ENCODE measurements at places on chromosomes 11 and 22.

- DNase-seq = no peak
Observed at GRCh38 chr22:46500201-46500600, 37.2 kb downstream of the CELSR1 start.

DNA sequence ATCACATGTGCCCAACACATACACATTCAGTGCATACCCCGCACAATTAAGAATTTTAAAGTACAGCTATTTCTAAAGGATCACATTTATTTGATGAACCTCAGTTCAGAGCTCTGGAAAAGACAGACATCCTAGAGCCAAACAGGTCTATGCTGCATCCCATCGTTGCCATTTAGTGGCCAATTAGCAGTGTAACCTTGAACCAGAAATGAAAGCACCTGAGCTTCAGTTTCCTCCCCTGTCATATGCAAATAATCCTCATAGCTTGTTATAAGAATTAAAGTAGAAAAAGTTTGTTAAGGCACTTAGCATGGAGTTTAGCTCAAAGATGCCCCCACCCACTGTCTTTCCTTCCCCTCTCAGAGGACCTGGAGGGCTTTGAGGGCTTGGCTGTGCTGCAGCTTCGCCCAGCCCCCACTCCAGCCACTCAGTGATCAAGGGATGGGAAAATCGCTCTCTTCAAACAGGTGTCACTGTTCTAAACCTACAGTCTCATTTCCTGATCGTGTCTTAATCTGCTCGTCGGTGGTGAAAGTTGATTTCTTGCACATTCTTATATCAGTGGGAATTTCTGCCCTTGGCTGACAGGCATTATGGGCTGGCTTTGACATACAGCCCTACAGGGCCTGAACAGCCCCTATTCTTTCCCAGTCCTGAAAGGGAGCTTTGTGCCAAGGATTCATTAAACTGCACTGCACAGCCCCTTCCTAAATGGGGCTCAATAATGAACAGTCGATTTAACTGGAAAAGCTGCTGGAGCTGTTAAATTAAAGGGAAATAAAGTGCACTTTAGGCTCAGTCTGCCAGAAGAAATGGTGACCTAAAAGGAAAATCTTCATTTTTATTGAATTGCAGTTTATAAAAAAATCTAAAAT, 23.3 kb upstream of the FAM181B start:
- no peak for DNase-seq

- no peak for DNase-seq
Observed at GRCh38 chr11:114738954-114739353, 60.6 kb downstream of the NXPE2 start.

GRCh38 chr11:86061483-86062205, 7.2 kb downstream of the PICALM start:
- no peak for DNase-seq

DNA sequence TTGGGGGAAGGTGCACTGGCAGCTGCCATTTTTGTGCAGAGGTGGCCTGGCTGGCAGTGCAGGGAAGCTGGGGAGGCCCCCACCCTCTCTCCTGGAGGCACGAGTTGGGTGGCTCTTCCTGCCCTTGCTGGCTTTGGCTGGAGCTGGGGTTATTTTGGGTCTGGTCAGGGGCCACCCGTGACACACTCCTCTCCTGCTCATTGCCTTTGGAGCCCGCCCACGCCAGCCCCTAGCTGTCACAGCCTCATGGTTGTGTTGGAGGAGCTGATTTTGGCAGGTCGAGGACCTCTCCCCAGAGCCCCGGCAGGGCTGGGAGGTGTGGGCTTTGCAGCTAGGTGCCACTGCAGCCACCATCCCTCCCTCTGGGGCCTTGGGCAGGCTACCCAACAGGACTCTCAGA, 21.5 kb downstream of the FBLN1 start:
- no peak for DNase-seq

- no peak for DNase-seq
Observed at GRCh38 chr22:45738206-45738605, 66.6 kb downstream of the ATXN10 start.

- DNase-seq = no peak
Observed at GRCh38 chr22:18095101-18095805, 15.4 kb upstream of the TUBA8 start.

- DNase-seq = no peak
Observed at GRCh38 chr11:21059879-21060278, 390.5 kb downstream of the NELL1 start.

DNA sequence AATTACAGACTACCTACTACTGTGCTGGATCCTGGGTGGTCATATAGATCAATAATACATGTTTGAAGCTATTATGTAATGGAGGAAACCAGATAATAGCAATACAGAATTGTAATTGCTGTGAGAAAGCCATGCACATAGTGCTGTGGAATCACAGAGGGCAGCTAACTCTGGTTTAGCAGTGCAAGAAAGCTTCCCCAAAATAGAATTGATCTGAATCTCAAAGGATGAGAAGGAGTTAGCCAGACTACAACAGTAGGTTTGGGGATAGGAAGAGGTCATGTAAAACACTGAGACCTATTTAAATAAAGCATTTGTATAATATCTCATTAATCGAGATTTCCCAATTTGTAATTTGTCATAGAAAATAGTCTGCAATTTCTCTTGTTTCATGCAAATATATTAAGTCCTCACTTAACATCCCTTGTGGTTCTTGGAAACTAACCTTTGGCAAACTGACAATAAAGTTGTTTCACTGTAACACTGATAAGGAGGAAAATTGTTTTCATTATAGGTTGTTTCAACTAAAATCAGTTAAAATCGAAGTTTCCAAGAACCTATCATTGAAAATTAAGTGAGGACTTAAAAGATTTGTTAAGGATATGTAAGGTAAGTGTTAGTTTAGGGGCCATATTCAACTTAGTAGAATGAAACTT, 7.6 kb downstream of the C11orf58 start:
- DNase-seq = no peak
